NCI-H460 (cell line): ENCODE measurements at places on chromosomes 7 and 10. TPM values are rescaled to one million over a fixed set of nuclear protein-coding genes. Genes with fewer than 3 reads are reported as not detected.

Gene STEAP4
- total RNA-seq: 0.10 and 0.29 TPM in 2 replicates

Gene SOSTDC1
- 0.10 TPM in 1 of 2 replicates, not detected in the other for total RNA-seq

Gene ABCA13
- total RNA-seq: 0.03 TPM in 1 of 2 replicates, not detected in the other

Gene ZNF736
- not detected in 2 replicates for total RNA-seq

Gene MICALL2
- total RNA-seq: 3.7 and 9.6 TPM in 2 replicates

Gene TPK1
- 22.8 and 29.4 TPM in 2 replicates for total RNA-seq

DNA sequence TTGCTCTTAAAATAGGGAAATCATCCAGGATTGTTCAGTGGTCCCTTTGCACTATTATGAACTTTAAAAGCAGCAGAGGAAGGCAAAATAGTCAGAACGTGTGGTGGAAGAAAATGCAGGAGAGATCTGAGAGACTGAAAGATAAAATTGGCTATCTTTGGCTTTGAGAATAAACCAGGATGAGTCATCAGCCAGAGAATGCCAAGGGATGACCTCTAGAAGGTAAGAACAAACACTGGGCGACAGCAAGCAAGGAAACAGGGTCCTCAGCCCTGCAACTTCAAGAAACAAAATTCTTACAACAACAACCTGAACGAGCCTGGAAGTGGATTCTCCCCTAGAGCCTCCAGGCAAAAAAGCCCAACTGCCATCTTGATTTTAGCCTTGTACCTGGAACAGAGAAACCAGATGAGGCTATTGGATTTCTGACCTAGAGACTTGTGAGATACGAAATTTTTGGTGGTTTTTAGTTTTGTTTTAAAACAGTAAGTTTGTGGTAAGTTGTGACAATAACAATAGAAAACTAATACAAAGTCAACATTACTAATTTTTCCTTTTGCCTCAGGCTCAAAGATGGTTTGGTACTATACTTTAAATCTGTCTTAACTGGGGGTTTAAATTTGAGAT is 130.2 kb upstream of the CNTNAP2 start:
- DNase-seq: no peak

DNA sequence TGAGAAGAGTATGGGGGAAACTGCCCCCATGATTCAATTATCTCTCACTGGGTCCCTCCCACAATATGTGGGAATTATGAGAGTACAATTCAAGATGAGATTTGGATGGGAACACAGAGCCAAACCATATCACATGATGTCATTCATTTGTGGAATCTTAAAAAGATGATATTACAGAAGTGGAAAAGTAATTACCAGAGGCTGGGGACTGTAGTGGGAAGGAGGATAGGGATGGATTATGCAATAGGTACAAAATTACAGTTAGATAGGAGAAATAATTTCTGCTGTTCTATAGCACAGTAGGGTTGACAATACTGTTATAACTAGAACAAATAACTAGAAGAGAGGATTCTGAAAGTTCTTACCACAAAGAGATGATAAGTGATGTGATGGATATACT is 141.4 kb downstream of the VPS50 start:
- DNase-seq: no peak

DNA sequence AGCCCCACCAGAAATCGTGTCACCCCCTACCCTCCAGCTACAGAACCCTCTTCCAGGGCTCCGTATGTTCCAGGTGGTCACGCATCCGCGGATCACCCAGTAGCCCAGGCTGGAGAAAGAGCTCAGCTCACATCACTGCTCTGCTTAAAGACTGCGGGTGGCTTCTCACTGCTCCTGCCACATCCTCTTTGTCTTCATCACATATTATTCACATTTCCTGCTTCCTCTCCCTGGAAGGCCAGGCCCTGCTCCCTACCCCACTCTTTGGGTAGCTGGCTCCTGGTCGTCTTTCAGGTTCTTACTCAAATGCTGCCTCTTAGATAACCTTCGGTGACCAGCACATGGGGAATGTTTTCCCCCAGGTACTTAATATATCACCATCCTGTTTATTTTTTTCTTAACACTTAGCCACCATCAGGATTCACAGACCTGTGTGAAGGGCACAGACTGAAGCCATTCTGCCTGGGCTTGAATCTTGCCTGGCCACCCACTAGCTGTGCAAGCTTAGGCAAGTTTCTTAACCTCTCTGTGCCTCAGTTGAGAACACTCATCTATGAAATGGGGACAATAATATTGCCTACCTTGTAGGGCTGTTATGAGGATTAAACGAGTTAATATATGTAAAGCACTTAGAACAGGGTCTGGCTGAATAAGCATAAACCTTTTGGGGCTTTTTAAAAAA is 307.8 kb downstream of the PRPF18 start:
- no peak for DNase-seq

DNA sequence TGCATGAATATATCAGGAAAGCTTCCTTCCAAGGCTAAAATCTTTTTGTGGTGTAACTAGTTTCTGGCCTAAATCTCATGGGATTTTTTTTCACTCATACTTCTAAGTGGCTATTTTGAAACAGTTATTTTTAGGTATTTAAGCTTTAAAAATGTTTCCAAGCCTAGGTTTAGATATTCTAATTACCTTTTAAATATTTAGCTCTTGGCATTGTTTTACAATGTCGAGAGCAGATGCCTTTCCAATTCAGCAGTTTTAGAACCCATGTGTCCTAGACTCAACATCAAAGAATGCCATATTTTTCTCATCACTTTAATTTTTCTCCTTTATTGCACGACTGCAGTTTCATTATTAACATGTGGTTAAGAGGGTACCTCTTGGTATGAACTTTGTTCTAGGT is 27.1 kb upstream of the STOX1 start:
- DNase-seq: no peak

GRCh38 chr7:94906065-94906851 is 1.1 kb upstream of the PPP1R9A start:
- DNase-seq: no peak

GRCh38 chr7:64099656-64100531 is 54.7 kb downstream of the ZNF727 start:
- DNase-seq: no peak

- no peak for DNase-seq
These were observed 9.8 kb upstream of the PAX2 start for GRCh38 chr10:100735337-100736143.

DNA sequence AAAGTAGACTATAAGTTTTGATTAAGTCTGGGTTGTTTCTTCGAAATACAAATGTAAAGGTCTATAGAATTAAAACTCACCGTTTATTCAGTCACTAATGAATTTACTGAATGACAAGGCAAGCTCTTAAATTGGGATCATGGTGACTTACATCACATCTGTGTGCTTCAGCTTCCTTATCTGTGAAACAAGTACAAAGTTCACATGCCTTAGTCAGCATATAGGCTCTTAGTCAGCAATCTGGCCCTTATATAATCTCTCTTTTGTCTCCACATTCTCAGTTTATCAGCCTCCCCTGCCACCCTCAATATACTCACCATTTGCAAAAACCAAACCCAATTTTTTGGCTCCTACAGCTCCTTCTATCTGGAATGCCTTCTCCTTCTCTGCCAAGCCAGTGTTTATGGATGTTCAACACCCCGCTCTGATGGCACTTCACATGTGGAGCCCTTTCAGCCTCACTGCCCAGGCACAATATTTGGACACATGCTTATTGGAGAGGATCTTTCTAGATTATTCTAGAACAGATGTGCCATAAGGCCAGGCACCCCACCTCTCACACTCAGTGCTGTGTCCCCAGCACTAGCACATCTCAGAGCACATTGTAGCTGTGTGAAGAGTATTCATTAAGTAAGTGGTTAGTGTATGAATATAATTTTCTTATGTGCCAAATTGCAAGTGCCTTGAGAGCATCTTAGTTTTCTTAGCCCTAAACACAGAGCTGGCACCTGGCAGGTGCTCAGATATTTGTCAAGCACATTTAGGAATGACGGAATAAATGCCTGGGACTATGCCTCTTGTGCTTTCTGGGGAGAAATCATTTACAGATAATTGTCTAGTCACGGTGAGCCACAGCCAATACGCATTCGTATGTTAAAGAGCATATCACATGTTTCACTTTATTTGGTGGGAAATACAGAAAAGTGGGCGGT is 9.8 kb upstream of the LAMB1 start:
- DNase-seq: no peak

DNA sequence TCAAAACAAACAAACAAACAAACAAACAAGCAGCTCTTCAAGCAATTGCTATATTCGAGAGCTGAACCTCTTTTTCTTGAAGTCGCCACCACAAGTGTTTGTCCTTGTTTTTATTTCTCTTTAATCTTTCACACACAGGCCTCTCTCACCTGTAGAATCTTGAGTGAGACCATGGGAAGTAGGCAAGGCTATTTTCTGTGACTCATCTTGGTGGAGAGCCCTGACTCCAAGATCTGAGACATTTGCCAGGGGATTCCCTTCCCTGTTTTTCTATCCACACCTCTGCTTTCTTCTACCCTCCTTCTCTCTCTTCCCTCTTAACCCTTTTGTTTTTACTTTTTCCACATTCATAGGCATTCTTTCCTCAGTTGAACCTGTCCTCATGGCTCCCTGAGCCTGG is 8.0 kb upstream of the TAS2R60 start:
- DNase-seq: no peak

- no peak for DNase-seq
These were observed 110.8 kb downstream of the PLXNA4 start for GRCh38 chr7:132465516-132465915.

DNA sequence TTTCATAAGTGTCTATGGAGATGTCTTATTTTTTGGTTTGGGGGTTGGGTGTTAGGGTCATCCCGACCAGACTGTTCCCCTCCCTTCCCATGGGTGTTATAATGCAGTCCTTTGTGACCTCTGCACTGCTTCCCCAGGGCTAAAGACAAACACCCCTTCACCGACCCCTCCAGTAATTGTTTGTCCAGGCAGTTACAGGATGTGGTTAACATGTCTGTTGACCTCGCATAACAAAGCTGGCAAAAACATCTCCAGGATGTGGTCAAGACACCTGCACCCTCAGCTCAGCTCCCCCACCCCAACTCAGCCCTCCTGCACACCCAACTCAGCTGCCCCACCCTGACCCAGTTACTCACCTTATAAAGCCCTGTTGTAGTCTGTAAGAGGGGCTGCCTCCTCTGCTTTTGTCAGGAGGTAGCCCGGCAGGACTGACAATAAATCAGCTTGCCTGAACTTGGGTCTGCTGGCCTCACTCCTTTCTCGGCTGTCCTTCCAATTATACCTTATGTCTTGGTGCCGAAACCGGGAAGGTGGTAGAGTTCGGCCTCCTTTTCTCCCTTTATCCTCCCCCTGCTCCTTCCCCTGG is 102.2 kb downstream of the ZNF92 start:
- no peak for DNase-seq

- no peak for DNase-seq
These were observed 48.5 kb downstream of the GRID1 start for GRCh38 chr10:86317949-86318725.

DNA sequence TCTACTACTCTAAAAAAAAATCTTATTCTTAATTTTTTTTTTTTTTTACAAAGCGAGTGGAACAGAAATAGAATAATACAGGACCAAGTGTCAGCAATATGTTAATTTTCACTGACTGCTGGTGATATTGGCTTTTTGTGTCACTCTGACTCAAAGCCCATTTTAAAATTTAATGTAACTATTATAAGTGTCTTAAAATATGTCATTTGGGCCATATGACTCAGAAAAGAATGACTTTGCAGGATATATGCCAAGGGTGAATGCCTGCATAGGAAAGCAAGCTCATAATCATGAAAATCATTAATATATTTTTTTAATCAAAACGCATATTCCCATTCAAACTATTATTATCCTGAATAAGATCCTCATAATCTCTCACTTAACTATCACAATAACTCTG is 149.2 kb downstream of the GNAT3 start:
- no peak for DNase-seq

- no peak for DNase-seq
These were observed 27.5 kb upstream of the ZCCHC24 start for GRCh38 chr10:79472951-79473350.

DNA sequence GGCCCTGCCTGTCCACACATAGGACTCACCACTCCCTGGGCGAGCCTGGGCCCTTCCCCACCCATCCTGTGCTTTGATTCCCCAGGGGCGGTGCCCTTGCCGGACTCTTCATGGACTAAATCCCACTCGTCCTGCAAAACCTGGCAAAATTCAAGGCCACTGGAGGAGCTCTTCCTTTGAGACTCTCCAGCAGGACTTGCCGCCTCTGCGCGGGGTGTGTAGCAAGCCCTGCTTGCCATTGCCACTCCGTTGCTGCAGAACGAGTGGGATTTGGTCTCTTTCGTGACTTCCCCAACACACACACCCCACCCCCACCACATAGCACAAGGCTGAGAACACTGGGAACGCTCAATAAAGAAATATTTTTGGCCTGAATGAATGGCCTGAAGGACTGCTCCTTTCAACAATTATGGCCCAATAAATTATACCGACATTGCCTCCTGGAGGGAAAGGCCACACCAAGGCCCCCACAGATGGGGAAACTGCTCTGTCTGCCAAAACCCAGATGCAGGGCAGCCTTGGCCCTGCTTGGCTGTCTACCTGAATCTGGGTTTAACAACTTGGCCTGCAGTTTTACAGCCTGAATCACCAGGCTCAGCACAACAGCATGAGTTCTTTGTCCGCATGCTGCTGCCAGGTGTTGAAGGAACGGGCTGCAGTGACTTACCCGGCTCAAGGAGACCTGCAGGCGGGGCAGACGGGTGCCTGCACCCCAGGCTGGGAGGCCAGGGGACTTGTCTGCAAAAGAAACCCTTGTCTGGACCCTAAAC is 72.8 kb upstream of the KAT6B start:
- no peak for DNase-seq

DNA sequence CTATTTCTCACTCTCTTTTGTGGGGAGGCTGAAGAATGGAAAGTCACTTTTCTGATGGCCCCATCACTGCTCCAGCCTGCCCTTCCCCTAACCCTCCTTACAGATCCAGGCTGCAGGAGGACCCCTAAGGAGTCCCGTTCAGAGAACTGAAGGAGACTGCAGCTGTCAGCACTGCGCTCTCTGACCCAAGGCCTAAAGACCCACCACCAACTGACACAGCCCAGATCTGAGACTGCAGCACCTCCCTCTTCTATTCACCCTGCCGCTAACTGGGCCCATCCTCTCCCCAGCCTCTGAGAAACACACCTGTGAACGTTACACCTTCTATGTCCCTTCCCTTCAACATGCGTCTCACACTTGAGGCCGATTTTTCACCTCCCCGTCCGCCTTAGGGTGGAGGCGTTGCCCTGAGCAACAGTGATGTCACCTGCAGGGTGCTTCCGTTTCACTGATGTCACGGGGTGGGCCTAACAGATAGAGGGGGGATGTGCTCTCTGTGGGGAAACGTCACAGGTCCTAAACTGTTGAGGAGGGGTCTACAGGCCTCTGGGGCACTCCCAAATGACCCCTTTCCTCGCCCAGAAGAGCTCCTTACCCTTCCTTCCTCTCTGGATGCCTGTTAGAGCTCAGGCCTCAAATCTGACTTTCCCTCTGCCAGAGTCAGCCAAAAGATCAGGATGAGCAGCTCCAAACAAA is 5.1 kb downstream of the ITPRIP start:
- DNase-seq: no peak
